ENCODE measurements at places on chromosomes 13 and 19. TPM values are rescaled to one million over a fixed set of nuclear protein-coding genes. Genes with fewer than 3 reads are reported as not detected.

Gene GARRE1
- 16.9 TPM for total RNA-seq

Gene ELAVL1
- total RNA-seq, result 134 TPM

- no peak overlapping the region for H3K27ac ChIP-seq
- H3K36me3 ChIP-seq, result no peaks in the 10 kb centered on the region
Measured at GRCh38 chr13:85486663-85487062, 312.6 kb downstream of the SLITRK6 start.

GRCh38 chr19:48417421-48417820, 24.0 kb downstream of the GRIN2D start:
- H3K27me3 ChIP-seq, result no peaks in the 10 kb centered on the region
- no peak for DNase-seq
- no peak overlapping the region for H3K4me3 ChIP-seq
- no peak overlapping the region for H3K27ac ChIP-seq

Gene IGFL2
- not detected for total RNA-seq

GRCh38 chr13:111213964-111214726, 99.0 kb downstream of the ARHGEF7 start:
- no peaks in the 10 kb centered on the region for H3K27me3 ChIP-seq
- no peak for DNase-seq
- peaks cover 20% of the 10 kb centered on the region for H3K4me1 ChIP-seq

- no peak overlapping the region for H3K27ac ChIP-seq
- H3K4me1 ChIP-seq, result peaks cover 24% of the 10 kb centered on the region
Measured at GRCh38 chr13:110409581-110409992, 102.5 kb downstream of the COL4A2 start.

GRCh38 chr13:99327126-99327525, 19.9 kb upstream of the GPR183 start:
- no peak overlapping the region for H3K27ac ChIP-seq
- H3K36me3 ChIP-seq, result peaks cover 12% of the 10 kb centered on the region

Gene SLC10A2
- not detected for total RNA-seq

GRCh38 chr19:30360376-30361106, 11.6 kb upstream of the ZNF536 start:
- no peak overlapping the region for H3K4me3 ChIP-seq
- no peak overlapping the region for H3K27ac ChIP-seq
- no peak for DNase-seq

Gene DIRAS1
- total RNA-seq, result 33.7 TPM

DNA sequence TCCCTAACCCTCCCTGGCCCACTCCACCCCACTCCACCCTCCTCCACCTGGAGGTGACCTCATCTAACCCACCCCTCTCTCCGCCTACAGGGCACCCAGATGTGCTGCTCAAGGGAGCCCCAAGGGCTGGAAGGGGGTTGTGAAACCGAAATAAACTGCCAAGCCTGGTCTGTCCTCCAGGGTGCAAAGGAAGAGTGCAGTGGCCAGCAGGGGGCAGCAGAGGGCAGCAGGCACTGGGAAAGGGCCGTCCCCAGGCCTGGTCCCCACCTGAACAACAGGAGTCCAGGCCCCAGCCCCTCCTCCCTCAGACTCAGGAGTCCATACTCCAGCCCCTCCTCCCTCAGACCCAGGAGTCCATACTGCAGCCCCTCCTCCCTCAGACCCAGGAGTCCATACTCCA, 8.4 kb upstream of the BCAM start:
- H3K27ac ChIP-seq, result no peak overlapping the region
- DNase-seq, result no peak
- no peaks in the 10 kb centered on the region for H3K27me3 ChIP-seq
- H3K36me3 ChIP-seq, result peaks cover 24% of the 10 kb centered on the region

GRCh38 chr13:99118179-99118578, 82.5 kb upstream of the UBAC2 start:
- DNase-seq, result no peak
- no peak overlapping the region for H3K27ac ChIP-seq
- H3K4me1 ChIP-seq, result no peaks in the 10 kb centered on the region
- no peaks in the 10 kb centered on the region for H3K36me3 ChIP-seq
- no peaks in the 10 kb centered on the region for H3K27me3 ChIP-seq
- no peak overlapping the region for H3K4me3 ChIP-seq

Gene APOC4
- total RNA-seq, result not detected

DNA sequence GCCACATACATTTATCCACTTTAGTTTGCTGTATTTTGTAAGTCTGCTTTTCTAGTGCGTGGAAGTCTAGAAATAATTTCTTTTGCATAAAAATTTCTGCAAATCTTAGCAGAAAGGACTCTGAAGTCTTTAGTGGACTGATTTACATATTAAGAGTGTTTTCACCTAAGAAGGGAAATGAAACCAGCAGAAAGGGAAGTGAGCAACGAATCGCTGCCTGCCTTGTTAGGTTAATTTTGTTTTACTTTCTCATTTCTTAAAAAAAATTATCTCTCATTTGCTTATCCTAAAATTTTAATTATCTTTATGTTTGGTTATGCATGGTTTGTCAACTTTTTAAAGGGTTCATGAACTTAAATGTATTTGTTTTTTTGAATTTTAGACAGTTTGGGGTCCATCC, 767 bp upstream of the GPR18 start:
- DNase-seq, result no peak
- H3K4me1 ChIP-seq, result no peaks in the 10 kb centered on the region
- no peak overlapping the region for H3K27ac ChIP-seq
- peaks cover 4% of the 10 kb centered on the region for H3K36me3 ChIP-seq

All from HCT116 (cell line).